ENCODE measurements at places on chromosomes 2 and 18. TPM values are rescaled to one million over a fixed set of nuclear protein-coding genes. Genes with fewer than 3 reads are reported as not detected.

Gene SERPINB3
- total RNA-seq: not detected

DNA sequence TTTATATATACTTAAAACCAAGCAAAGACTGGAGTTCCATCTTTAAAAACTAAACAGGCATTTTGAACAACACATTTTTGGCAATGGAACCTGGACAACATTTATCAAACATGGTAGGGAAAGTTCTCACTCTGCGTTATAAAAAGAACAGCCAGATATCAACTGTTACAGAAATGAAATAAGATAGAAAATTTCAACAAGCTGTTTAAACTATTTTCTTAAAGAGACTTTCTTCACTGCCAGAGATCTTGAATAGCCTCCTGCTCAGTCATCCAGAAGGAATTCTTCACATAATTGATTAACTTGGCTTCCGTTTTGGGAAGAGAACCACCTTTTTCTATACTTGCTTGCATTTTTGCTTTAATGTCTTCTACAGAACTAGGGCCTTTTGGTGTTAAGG, 166.0 kb upstream of the PIK3C3 start:
- DNase-seq: no peak

- DNase-seq: peak; percentile 13
Observed at GRCh38 chr2:196914867-196915460, 11.5 kb downstream of the PGAP1 start.

GRCh38 chr18:79552696-79553095, 126.9 kb upstream of the CTDP1 start:
- no peak for DNase-seq

DNA sequence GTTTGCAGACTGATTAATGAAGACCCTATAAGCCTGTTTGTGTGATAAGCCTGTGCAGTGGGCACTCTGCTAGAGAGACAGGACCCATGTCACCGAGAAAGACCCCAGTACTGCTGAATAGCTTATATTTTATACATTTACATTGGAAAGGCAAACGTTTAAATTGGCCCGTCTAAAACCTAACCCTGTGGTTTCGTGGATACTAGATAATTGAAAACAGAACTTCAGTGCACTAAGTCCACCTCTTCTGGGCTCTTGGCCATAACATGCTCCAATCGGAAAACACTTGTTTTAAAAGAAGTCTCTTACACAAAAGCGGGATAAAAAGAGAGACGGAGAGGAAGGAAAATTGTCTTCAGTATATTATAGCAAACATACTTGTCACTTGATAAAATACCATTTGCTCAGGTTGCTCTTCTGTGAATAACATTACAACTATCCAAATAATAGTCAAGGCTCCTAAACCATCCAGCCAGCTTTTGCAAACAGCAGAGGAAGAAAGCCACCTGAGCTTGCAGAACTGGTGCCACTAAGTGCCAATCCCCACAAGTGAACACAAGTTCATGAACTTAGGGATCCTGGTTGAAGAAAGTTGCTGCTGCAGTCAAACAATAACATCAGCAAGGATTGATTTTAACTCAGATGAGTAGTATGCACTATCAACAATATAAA, 218.4 kb upstream of the FN1 start:
- no peak for DNase-seq

Measured in activated naive CD8-positive, alpha-beta T cell treated with anti-CD3 and anti-CD28 coated beads for 36 hours (primary cell).